ENCODE measurements at places on chromosomes 4 and X.

DNA sequence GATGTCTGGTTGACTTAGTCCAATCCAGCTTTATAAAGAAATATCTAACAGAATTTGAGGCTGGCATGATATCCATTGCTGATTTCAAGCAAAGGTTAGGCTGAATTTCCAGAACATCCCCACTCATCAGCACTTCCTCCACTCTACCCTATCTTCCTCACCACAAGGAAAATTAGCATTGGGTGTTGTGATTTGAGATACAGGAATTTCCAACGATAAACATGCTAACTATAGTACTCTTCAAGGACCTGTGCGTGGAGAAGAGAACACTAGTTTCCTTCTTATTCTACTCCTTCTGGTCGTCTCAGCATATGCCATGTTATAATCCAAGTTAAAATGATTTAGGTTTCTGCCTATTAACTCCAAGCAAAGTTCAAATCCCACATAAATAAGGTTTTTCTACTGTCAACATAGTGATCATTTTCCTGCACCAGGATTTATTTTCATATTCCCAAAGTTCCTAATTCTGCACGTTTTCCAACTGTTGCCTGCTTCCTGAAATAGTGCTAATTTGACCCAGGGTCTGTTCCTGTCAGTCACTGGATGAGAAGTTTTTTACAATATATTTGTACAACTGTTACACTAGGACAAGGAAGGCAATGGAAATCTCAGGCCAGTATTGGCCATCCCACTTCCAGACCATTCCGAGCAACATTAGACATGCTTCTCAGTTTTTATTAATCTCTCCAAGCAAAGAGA is 177.6 kb upstream of the EDNRA start:
- no peak for DNase-seq

GRCh38 chr4:118816538-118817177 is 19.3 kb downstream of the SEC24D start:
- DNase-seq, result no peak

- no peak for DNase-seq
Observed at GRCh38 chrX:14173873-14174272, 144.2 kb upstream of the GEMIN8 start.

GRCh38 chrX:16953606-16954211 is 7.3 kb downstream of the REPS2 start:
- DNase-seq, result no peak

DNA sequence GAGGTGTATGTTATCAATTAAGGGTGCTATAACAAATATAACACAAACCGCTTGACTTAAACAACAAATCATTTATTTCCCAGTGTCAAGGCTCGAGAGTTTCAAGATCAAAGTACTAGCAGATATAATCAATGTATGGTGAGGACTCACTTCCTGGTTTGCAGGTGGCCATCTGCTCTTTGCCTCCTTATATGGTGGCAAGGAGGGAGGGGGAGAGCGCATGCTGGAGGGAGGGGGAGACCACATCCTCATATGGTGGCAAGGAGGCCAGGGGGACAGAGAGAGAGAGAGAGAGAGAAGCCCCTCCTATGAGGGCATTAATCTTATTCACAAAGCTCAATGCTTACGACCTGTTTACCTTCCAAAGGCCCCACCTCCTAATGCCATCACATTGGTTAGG is 372.3 kb upstream of the SPOCK3 start:
- no peak for DNase-seq

GRCh38 chr4:135269125-135269890 is 1067.7 kb upstream of the PABPC4L start:
- no peak for DNase-seq

DNA sequence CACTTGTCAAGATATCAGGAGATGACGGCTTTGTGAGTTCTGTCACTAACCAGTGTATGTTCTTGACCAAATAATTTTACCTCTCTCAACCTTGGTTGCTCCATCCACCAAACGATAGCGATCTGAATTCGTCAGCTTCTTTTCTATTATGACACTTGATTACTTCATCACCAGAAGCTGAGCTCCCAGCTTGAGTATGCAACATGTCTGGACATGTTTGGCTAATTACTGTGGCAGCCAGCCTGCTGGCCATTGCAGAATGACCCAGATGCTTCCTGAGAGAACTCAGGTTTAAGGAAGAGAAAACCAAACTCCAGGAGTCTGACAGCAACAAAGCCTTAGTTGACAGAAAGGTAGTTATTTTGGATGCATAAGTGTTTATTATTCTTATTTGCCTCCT is 46.4 kb upstream of the PARM1 start:
- no peak for DNase-seq

- no peak for DNase-seq
Observed at GRCh38 chrX:41313419-41313818, 20.5 kb upstream of the DDX3X start.

DNA sequence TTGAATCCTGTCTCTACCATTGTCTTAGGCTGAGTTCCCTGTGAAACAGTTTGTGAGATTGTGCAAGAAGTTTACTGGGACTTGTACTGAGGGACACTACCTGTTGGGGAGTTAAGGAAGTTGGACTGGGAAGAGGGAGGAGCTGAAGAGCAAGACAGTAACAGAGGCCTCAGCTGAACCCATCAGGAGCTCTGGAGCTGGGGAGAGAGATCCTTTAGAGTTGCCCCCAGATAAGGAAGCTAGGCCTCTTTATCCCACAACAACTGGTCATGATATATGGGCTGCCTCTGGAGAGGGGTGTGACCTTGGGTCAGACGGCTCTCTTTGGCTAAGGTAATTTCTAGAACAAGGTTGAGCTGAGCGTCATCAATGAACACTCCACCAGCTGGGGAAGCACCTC is 137.8 kb upstream of the SLC4A4 start:
- no peak for DNase-seq

- no peak for DNase-seq
Observed at GRCh38 chr4:171016145-171016544, 797.1 kb upstream of the GALNTL6 start.

GRCh38 chr4:147492761-147493160 is 11.9 kb downstream of the EDNRA start:
- no peak for DNase-seq

- no peak for DNase-seq
Observed at GRCh38 chr4:47567511-47567910, 82.4 kb downstream of the ATP10D start.

DNA sequence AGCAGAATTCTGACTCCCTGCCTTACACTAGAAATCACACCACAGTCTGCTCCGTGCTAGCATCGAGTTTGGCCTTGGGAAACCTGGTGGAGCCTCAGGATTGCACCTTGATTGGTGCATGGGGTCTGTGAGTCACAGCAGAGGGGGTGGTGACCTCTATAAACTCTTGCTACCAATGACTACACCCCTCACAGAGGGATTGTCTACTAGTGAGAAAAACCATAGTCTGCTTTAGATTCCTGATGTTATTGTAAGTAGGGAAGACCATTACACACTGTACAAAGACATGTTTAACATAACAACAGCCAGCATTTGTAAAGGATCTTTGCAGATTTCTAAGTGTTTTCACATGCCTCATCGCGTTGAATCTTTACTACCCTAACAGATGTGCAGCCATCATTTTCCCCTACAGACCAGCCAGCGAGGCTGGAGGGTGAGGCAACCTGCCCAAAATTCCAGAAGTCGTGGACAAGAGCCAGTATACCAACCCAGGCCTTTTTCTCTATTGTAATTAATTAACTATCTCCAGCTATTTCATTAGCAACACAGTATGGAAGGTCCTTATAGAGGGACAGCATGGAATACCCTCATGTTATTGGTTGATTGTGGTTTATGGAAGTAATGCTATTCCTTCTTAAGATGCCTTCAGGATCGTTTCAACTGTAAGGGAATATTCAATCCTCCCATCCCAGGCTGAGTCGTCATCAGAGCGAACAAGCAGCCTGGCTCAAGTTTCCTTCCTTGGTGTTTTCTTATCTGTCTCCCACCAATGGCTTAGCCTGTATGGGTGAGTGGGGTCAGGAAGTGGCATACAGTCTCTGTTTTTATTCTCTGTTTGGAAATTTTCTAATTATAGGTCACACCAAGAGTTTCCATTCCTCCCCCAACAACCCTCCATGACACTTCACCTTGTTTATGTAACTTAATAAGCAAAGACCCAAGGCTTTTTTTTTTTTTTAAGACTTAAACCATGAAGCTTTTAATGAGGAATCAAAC is 55.9 kb upstream of the KDR start:
- DNase-seq, result no peak

- no peak for DNase-seq
Observed at GRCh38 chrX:153299855-153300254, 21.7 kb downstream of the PNMA6F start.

DNA sequence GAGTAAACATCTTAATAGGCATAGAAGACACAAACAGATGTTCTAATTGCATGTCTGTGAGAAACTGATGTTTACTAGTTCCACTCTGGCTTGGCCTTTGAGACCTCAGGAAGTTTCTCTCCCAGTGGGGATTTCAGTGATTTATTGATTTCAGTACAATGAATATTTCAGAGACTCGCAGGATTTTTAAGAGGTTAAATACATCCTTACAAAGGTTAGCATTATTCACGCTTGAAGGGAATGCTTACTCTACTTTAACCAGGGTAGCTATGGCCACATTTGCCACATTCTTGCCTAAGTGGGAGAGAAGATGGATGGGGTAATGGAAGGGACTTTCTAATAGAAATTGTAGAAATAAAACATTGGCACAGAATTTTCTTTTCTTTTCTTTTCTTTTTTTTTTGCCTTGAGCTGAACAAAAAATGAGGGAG is 480.1 kb downstream of the SPRY1 start:
- DNase-seq, result no peak

- no peak for DNase-seq
Observed at GRCh38 chrX:13288671-13289070, 31.2 kb downstream of the ATXN3L start.

GRCh38 chr4:3257556-3258482 is 8.9 kb downstream of the MSANTD1 start:
- DNase-seq, result no peak

- DNase-seq, result no peak
Observed at GRCh38 chrX:21798677-21799219, 40.7 kb upstream of the MBTPS2 start.

GRCh38 chr4:7549866-7550265 is 115.1 kb upstream of the PSAPL1 start:
- DNase-seq, result no peak

- DNase-seq, result no peak
Observed at GRCh38 chr4:5660185-5660584, 48.2 kb downstream of the EVC2 start.

DNA sequence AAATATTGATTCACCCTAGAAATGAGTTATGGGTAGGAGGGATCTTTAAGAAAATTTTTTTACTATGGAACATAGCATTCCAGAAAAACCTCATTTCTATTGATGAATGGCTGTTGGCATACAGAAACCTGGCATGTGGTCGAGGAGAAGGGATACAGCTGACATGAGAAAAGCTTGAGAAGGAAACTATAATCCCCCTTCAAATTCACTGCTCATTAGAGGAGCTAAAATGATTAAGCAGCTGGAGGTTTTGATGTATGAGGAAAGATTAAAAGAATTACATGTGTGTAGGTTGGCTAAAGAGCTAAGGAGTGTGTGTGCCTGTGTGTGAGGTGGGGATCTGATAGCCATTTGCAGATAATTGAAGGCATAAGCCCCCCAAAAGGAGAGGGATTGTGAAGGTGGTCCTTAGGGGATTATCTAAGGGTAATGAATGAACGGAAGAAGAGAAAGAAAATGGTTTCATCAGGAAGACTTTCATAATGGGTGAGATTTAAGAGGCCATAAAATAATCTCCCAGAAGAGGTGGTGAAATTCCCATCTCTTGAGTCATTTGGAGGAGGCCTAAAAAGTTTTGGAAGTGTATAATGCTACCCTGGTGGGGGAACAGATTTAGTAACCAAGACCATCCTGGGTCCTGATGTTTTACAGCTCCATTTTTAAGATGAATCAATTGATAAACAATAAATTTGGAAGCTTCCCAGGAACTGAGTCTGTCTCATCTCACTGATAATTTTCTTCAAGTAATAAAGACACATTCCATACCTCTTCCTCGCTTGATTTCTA is 272.0 kb upstream of the HAND2 start:
- no peak for DNase-seq

- DNase-seq, result no peak
Observed at GRCh38 chrX:22666441-22666840, 333.3 kb upstream of the DDX53 start.

DNA sequence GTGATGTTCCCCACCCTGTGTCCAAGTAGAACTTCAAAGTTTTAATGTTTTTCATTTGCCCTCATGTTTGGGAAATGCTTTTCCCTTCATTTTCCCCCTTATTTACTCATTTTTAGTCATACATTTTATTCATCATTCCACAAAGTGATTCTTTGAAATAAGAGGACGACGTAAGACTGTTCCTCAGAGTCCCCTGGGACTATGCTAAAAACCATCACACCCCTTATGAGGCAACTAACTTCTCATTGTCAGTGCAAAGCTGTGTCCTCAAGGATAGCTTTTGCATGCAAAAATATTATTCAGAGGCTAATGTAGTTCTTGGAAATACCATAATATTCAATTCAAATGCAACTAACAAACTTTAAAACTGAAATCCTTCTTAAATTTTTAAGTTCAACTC is 14.8 kb upstream of the ADGRG2 start:
- DNase-seq, result no peak

DNA sequence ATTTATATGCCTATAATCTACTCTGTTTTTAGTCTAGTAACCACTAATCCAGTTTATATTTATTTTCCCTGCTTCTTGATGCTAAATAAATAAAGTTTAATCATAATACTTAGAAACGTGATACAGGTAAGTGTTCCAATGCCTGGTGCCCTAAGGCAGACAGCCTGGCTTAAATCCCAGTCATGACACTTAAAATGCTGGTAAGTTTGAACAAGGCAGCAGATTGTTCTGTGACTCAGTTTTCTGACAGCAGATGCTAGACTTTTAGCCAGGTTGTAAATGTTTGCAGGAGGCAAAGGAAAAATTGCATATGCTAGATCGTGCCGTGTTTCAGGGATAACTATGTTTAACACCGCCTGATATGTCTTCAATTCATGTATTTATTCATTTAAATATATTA is 2661.6 kb downstream of the PCDH7 start:
- no peak for DNase-seq

- no peak for DNase-seq
Observed at GRCh38 chr4:7020290-7020689, 22.9 kb upstream of the TADA2B start.

DNA sequence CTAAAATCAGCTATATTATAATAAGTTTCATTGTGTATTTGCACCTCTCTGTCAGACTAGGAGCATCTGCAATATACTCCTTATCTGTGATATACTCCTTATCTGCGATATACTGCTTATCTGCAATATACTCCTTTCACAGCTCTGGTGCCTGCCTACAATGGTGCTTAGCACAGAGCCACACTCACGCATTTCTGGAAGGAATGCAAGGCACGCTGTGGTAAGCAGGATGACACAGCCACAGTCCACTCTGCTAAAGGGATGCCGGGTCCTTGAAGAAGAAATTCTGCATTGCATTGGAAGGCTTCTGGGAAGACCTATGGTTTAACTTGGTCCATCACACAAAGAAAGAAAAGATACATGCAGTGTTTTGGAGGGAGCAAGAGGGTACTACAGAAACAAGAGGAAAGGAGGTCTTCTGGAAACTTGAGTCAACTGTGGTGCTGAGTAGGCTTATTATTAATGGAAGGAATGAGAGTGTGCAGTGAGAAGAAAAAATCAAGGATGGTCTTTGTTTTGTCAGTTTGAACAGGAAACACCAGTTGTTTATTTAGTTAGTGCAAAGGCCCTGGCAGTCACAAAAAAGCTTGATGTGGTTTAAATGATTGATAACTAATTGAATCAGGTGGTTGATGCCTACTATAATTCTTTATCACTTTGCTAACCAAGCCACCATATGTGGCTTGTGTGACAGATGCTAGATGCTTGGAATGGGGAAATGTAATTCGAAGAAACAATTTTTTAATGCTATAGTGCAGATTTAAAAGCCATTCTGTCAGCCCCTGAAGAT is 342.3 kb downstream of the GRXCR1 start:
- DNase-seq, result no peak

All from hematopoietic multipotent progenitor cell treated with erythropoietin and hydrocortisone succinate and interleukin-3 and kit ligand, for 17 days (in vitro differentiated cells).